Left lobe of liver (tissue), 2 donors: ENCODE measurements at places on chromosomes 7 and 10. TPM values are rescaled to one million over a fixed set of nuclear protein-coding genes. Genes with fewer than 3 reads are reported as not detected.
A peak's percentile ranks its signal among the peaks of the same experiment; 100 is the strongest.

The PNLIPRP1 gene
- 2.5 TPM for total RNA-seq

The POP7 gene
- 28.5 TPM for total RNA-seq

The PTPRE gene
- 1.6 TPM for total RNA-seq

The GOLGA7B gene
- 0.53 TPM for total RNA-seq

The NKX2-3 gene
- 0.08 TPM for total RNA-seq

The KCNIP2 gene
- 1.4 TPM for total RNA-seq

The CPN1 gene
- total RNA-seq = 46.9 TPM

GRCh38 chr10:103423748-103424147, 27.3 kb downstream of the PDCD11 start:
- no peak for DNase-seq

DNA sequence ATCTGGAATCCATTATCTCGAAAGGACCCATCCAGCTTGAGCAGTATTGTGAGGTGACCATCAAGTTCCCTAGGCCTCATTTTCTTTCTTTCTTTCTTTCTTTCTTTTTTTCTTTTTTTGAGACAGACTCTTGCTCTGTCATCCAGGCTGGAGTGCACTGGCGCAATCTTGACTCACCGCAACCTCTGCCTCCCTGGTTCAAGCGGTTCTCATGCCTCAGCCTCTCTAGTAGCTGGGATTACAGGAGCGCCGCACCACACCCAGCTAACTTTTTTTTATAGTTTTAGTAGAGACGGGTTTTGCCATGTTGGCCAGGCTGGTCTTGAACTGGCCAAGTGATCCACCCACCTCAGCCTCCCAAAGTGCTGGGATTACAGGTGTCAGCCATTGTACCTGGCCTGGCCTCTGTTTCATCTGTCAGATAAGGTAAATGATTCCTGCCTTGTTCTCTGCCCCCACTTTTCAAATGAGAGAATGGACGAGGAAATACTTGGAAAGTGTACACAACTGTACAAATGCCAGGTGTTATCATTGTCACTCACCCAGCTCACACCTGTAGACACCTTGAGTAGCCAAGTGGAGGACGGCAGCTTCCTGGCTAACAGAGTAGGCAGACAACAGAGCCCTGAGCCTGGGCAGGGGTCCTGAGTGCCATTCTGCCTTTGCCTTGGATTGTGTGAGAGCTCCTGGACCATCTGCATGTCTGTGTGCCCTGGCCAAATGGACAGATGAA, 54.1 kb downstream of the HK1 start:
- no peak for DNase-seq

- no peak for DNase-seq
Observed at GRCh38 chr10:60937022-60937421, 7.0 kb downstream of the RHOBTB1 start.

GRCh38 chr7:127474457-127474856, 81.9 kb upstream of the ZNF800 start:
- DNase-seq = no peak

DNA sequence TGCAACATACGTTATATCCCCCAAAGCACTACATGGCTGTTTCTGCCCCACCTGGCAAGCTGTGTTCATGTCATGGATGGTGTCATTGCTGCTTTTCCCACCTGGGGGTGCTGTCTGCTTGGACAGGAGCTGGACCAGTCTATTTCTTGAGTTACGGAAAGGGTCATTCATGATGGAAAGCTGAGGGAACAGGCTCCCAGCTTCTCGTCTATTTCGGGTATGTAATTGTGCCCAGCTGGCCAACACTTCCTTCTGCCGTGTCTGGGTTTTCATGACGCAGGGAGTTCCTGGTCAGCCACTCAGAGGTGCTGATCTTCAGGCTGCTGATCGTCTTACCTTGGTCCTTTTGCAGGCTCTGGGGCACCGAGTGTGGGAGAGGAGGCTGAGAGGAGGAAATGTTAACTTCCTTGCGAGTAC, 8.6 kb downstream of the BTBD16 start:
- DNase-seq = peak; percentile 48

DNA sequence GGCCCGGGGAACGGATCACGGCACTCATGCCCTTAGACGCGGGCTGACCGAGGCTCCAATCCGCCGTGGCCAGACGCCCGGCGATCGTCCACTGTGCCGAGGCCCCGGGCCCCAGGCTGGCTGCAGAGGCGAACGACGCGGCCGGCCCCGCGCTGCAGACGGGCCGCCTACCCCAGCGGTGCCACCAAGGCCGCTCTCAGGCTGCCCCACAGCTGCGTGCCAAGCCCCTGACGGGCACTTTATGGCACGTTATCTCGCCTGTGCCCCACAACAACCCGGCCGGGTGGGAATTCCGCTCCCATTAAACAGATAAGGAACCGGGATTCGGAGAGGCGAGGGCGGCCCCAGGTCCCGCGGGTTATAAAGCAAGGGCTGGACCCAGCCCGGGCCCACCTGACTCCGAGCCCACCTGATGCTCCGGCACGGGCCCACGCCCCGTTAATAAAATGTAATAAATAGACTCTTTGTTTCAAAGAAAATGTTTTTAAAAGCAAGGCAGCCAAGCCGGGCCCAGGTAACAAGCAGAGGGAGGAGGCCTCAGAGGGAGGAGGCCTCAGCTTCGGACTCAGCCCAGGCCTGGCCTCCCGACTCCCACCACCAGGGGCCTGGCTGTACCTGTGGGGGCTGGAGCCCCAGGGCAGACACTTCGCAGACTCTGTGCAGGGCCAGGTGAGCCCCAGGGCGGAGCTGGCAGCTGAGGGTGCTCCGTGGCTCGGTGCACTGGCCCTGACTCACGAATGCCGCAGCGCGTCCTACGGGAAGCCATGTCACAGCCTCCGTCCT, 79.7 kb downstream of the FOXL3 start:
- DNase-seq = no peak

- no peak for DNase-seq
Observed at GRCh38 chr7:295155-296154, 5.5 kb downstream of the FOXL3 start.
